KG1 (cell line): ENCODE measurements at places on chromosomes 7 and 10.

- DNase-seq: no peak
Measured at GRCh38 chr7:109842386-109842785, 1248.5 kb upstream of the LRRN3 start.

GRCh38 chr10:133279326-133280226 lies 2.9 kb upstream of the ADAM8 start:
- no peak for DNase-seq

- DNase-seq: no peak
Measured at GRCh38 chr10:34884272-34884952, 69.3 kb upstream of the PARD3 start.

DNA sequence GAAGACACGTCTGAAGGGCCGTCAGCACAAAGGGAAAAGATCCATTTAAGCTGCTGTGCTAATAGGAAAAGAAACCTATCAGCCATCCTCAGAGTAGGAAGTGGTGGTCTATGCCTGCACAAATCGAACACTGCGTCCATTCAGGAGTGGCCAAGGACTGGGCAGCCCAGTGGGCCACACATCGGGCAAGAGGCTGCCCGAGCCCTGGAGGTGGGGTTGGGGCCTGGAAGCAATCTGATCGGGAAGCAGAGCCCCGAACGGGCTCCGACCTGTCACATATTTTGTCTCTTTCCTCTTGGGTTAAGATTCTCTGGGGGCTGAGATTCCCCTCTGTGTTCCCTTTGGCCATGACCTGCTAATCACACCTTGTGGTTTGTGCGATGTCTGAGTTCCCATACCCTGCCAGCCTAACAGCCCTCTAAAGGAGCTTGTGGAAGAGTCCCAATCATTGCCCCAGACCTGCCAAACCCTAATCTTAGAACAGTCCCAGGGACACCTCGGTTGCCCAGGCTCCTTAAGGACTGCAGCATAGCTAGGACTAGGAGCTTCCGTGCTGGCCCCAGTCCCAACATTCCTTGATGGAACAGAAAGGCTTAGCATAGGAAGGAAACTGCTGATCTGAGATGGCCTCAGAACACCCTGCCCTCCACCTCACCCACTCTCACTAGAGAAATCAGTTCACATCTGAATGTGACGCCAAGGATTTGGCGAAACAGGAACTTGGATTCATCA lies 77.9 kb upstream of the SAMD8 start:
- no peak for DNase-seq

DNA sequence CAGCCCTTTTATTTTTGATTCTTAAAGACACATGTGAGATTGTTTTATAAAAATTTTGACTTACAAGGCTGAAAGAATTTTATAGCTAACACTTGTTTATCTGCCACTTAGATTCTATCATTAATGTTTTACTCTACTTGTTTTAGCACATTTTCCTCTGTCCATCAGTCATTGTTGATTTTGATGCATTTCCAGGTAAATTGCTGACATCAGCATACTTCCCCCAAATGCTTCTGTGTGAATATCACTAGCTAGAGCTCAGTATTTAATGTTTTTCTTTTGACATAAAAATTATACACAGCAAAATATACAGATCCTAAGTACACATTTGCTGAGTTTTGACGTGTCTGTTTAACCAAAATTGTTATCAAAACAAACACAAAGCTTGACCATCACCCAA lies 43.0 kb downstream of the INPP5A start:
- no peak for DNase-seq

GRCh38 chr7:44162179-44162578 lies 21.0 kb upstream of the MYL7 start:
- no peak for DNase-seq

- no peak for DNase-seq
Measured at GRCh38 chr10:113788604-113789083, 37.2 kb downstream of the PLEKHS1 start.

- DNase-seq: no peak
Measured at GRCh38 chr7:150968056-150968733, 9.9 kb downstream of the KCNH2 start.
